ENCODE measurements at places on chromosomes 12 and 14. TPM values are rescaled to one million over a fixed set of nuclear protein-coding genes. Genes with fewer than 3 reads are reported as not detected.

GRCh38 chr14:100623961-100624360 is 36.7 kb upstream of the BEGAIN start:
- DNase-seq: no peak

- no peak for DNase-seq
Measured at GRCh38 chr12:22116376-22116775, 70.4 kb downstream of the CMAS start.

DNA sequence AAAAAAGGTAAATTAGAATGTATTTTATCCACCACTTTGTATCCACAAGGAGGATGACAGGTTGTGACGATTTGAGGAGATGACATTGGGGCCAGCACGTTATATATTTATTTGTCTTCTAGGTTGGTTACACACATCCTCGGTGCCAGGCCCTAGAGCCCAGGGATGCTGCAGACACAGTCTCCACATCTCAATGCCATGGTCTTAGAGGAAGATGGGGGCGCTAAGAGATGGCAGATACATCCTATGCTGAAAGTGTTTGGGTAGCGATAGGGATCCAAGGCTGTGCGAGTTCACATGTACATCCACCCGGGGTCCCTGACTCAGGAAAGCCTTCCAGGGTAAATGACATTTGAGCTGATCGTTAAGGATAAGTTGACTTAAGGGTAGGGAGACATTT is 193.1 kb upstream of the GSC start:
- DNase-seq: no peak

GRCh38 chr12:54060174-54060974 is 6.7 kb downstream of the HOXC4 start:
- no peak for DNase-seq

DNA sequence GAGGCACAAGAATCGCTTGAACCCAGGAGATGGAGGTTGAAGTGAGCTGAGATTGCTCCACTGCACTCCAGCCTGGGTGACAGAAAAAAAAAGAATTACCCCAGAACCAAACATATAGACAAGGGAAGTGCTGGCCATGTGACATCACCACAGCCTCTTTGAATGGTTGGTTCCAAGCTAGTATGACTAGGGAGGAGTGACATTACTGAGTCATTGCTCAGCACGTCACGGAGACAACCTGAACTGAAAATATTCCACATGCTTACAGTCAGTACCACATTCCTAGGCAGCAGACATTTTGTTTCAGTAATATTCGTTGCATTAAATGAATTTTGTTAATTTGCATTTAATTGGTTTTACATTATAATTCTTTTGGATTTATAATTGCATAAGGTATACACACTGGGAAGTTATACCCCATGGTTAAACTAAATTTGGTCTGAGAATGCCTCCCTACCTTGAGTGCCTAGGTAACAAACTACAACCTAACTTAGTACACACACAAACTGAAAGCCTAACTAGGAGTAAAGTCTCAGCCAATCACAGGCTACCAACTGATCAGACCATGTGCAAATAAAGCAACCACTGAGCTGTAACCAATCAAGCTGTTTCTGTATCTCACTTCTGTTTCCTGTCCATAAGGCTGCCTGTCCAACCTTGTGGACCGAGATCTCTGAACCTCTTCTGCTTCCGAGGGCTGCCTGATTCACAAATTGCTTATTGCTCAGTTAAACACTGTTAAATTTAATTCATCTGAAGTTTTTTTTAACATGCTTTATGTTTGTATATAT is 164.4 kb downstream of the CAND1 start:
- DNase-seq: no peak

- DNase-seq: no peak
Measured at GRCh38 chr14:53741479-53742232, 215.0 kb downstream of the BMP4 start.

DNA sequence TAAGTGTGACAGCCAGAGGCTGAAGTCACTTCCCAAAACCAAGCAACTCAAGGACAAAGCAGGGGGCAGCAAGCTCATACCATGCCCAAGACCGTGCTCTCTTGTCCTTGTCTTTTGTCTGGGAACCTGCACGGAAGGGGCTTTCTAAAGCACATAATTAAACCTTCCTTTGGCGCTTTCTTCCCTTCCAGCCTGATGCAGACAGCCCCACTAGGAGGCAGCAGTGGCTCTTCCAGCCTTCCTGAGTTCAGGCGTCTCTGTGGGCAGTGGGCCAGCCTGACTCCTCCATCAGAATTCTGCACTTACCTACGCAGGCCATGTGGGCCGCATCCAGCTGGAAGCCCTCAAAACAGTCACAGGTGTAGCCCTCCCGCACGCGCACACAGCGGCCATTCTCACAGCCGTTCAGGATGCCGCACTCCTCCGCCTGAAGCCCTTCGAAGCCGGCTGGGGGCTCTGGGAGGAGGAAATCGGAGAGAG is 7.6 kb downstream of the ISCA2 start:
- DNase-seq: peak; percentile 88

- DNase-seq: no peak
Measured at GRCh38 chr12:110012137-110012536, 12.9 kb downstream of the ANKRD13A start.

Gene GDF3
- polyA plus RNA-seq: not detected

Gene ADAM21
- 0.40 TPM for polyA plus RNA-seq

Gene FGF23
- polyA plus RNA-seq: not detected

Gene GNB3
- polyA plus RNA-seq: 32.6 TPM

Gene SPIC
- polyA plus RNA-seq: not detected
